ENCODE measurements at places on chromosomes 4 and X. TPM values are rescaled to one million over a fixed set of nuclear protein-coding genes. Genes with fewer than 3 reads are reported as not detected.

The GATB gene
- 142 TPM for total RNA-seq

The AIMP1 gene
- total RNA-seq = 36.6 TPM

- no peak for DNase-seq
Measured at GRCh38 chrX:143165778-143166177, 140.1 kb downstream of the SPANXN4 start.

DNA sequence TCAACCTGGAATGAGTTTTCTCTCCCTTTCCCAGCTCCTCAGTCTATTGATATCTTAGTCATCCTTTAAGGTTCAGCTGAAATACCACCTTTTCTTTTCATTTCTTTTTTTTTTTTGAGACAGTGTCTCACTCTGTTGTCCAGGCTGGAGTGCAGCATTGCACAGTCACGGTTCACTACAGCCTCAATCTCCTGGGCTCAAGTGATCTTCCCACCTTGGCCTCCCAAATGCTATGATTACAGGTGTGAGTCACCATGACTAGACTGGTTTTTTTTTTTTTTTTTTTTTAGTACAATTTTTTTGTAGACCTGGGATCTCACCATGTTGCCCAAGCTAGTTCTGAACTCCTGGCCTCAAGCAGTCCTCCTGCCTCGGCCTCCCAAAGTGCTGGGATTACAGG, 28.9 kb downstream of the AFF1 start:
- no peak for DNase-seq

DNA sequence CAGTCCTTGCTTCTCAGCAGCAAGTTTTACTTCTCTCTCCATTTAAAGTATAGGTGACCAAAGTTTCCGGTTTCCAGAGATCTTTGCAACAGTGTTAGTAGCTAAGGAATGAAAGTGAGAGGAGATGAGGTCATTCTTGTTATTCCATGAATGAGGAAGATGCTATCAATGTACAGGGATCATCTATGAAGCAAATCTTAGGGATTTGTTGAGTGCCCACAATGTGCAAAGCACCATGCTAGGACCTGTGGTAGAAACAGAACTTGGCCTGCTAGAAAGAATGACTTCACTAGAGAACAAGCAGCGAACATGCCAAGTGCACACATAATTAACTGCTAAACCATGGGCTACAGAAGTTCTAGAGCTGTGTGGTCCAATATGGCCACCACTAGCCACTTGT, 112.5 kb downstream of the MID1 start:
- no peak for DNase-seq

Measured in left ventricle myocardium superior (tissue), 1 donor.